ENCODE measurements at places on chromosomes 7 and 10. TPM values are rescaled to one million over a fixed set of nuclear protein-coding genes. Genes with fewer than 3 reads are reported as not detected.
A peak's percentile ranks its signal among the peaks of the same experiment; 100 is the strongest.

- no peak for DNase-seq
Observed at GRCh38 chr10:20897146-20897825, at the start of gene NEBL. NEBL (minus strand) TSS chr10:20897311; CDS start chr10:20897205, 106 bp downstream.

DNA sequence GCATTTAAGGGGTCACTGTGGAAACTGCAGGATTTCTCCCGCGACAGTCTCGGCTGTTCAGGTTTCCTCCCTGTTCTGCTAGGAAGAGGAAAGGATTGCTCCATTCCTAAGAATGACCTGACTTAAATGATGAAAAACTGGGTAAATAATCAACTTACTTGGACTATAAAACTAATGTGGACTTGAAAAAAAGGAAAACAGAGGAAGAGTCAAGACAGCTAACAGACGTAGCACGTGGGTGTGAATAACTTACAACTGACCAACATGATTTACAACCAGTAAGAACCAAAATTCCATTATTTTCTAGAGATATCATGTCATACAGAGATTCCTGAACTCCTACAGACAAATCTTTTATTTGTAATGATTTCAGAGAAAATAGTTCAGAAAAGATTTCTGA, 93.8 kb downstream of the ADAM12 start:
- no peak for DNase-seq

DNA sequence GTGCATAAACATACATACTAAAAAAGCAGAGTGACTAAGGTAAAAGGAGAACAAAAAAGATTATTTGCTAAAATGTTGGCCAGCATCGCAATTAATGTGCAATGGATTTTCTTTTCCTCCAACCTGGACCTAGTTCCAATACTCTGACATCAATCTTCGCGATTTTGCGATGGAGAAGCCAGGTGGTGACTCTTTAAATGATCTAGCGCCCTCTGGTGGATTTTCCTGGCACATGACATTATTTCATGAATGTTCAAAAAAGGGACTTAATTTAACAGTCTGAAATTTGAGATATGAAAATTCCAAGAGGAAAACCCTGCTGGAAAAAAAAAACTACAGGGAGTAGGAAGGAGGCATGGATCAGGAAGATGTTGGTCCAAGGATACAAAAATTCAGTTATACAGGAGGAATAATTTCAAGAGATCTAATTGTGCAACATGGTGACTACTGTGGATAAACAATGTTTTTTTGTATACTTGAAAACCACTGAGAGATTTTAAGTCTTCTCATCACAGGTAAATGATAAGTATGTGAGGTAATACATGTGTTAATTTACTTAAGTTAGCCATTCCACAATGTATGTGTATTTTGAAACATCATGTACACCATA, 4.3 kb upstream of the KCNMA1 start:
- DNase-seq: peak; percentile 80

DNA sequence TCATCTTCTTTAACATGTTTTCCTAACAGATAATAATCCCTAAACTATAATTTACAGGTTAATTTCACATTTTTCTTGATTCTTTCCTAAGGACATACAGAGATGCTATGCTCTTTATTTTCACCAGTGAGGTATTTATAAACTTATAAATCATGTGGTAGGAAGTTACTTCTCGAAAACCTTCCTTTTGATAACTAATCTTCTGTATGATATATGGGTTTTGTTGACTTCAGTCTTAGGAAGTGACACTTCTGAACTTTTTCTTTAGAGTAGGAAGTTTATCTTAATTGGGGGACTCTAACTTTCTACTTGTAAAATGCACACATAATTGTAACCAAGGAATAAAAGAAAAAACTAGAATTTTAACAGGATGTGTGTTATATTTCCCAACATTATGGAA, 9.8 kb upstream of the PNPLA8 start:
- no peak for DNase-seq

DNA sequence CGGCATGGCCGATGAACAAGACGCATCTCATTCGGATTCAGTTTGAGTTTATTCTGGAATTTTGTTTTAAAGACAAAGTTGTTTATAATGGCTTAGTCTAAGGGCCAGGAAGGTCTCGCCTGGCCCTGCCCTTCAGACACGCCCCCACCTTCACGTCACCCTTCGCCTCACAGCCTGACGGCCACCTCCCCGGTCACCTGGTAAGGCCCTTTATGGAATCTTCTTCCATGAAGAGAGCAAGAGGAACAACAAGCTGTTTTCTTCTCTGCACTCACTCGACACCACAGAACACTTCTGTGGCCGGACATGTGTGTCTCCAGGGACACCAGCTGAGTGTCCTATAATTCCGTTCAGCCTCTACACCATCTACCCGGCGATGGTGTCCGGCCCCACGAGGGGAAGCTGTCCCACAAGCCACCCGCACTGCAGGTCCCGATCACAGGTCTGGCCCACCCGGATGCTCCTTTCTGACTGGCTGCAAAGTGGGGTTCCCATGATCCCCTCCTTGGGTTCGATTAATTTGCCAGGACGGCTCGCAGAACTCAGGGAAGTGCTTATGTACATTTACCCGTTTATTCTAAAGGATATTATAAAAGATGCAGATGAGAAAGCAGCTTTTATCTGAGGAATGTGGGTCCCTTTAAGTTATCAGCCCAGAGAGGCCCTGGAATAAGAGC, 17.4 kb upstream of the KNDC1 start:
- no peak for DNase-seq

GRCh38 chr10:75001715-75002350, 109.6 kb upstream of the SAMD8 start:
- DNase-seq: no peak

DNA sequence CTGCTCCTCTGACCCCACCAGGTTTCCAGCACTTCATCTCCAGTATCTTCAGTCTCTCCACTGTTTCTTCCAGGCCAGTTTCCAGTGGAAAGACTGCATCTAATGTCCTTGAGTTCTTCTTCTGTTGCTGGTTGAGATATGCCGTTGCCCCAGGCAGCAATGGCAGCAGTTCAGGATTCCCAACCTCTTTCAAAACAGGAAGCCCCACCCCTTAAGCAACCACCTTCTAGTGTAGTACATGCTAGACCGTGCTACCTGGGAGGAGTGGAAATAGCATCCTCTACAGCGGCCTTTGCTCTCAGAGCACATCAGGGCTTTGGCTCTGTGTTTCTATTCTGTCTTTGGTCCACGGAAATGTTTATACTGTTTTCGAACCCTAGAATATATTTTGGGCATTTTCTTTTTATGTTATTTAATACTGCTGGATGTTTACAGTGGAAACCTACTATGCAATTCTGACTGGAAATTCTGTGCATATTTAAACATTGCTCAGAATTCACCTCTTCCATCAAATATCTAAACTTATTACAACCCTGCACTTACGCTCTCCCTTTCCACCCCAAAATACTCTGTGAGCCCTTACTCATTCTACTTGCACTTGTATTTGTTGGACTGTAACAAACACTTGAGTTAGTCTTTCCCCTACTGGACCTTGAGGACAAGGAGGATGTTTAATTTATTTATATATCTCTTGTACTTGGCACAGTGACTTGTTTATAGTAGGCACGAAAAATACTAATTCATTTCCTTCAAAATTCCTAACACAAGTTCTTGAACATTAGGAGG, 8.5 kb upstream of the BPGM start:
- DNase-seq: no peak

GRCh38 chr7:121302214-121302745, 26.5 kb upstream of the WNT16 start:
- DNase-seq: no peak

DNA sequence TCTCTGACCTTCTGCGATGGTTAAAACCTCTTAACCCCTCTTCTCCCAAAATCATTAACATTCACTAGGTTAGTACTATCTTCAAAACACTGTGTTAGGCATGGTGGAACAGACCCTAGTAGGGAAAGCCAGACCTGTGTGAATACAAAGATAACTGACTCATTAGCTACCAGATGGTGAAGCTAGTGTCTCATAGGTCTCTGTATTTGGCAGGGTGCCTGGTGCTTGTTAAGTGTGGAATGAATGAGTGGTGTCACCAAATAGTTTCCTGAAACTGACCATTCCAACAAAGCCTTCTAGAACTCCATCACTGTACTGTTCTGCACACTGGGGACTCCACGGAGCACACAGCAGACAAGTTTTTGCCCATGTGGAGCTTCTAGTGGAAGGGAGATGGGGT, 27.7 kb upstream of the TM9SF3 start:
- peak; percentile 41 for DNase-seq

FAM25G gene
- not detected for total RNA-seq

EPHA1 gene
- 1.7 TPM for total RNA-seq

AGR2 gene
- total RNA-seq: not detected

SPAM1 gene
- not detected for total RNA-seq

TEX47 gene
- not detected for total RNA-seq

LRIT1 gene
- not detected for total RNA-seq

SUN1 gene
- 189 TPM for total RNA-seq

All from A673 (cell line).